Stromal cell of bone marrow (primary cell): ENCODE measurements at places on chromosomes 6 and 20.

- DNase-seq = peak; percentile 26
These were observed 6.9 kb upstream of the ZBTB12 start for GRCh38 chr6:31908791-31909190.

DNA sequence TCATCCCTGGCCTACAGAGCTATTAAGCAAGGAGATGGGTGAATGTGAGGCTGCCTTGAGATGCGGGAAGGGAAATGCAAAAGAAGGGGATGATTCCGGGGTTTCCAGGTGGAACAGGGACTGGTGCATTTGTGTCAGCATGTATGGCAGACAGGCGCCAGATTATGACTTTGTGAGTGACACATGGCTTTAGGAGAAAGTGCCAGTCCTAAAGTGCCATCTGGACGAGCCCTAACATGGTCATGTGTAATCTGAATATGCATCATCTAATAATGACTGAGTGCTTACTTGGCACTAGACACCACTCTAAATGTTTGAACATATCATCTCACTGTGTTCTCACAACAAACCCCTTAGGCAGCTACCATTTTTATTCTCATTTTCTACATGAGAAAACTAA, 195.0 kb upstream of the TSHZ2 start:
- DNase-seq = no peak

- DNase-seq = no peak
These were observed 257.8 kb downstream of the RNGTT start for GRCh38 chr6:88705601-88706000.

GRCh38 chr6:34650823-34651222, 45.7 kb downstream of the ILRUN start:
- DNase-seq = no peak

DNA sequence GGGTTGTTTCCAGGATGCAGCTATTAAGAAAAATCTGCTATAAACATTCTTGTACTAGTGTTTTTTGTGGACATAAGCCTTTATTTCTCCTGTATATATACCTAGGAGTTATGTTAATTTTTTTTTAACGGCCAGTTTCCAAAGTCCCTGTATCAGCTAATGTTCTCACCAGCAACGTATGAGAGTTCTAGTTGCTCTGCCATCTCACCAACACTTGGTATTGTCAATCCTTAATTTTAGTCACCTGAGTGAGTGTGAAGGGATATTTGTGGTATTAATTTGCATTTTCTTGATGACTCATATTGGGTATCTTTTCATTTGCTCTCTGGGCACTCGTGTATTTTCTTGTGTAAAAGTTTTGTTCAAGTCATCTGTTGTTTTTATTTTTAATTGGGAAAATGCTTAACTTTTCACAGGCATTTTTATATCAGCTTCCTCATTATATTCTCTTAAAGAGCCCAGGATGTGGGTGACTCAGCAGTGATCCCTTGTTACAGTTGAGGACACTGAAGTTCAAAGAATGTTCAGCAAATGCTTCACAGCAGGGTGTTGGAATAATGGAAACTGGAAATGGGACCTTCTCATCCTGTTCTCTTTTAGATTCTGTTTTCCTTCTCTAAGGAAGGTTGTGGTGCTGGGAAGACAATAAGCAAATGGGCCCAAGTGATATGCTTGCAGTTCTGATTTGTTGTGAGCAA, 211.7 kb upstream of the PRND start:
- no peak for DNase-seq
